Activated CD8-positive, alpha-beta memory T cell treated with anti-CD3 and anti-CD28 coated beads for 48 hours (primary cell): ENCODE measurements at places on chromosomes 1 and 21.

- DNase-seq = no peak
Measured at GRCh38 chr1:244834543-244835275, 749 bp upstream of the COX20 start.

GRCh38 chr1:99745061-99745460, 21.4 kb downstream of the FRRS1 start:
- DNase-seq = no peak

DNA sequence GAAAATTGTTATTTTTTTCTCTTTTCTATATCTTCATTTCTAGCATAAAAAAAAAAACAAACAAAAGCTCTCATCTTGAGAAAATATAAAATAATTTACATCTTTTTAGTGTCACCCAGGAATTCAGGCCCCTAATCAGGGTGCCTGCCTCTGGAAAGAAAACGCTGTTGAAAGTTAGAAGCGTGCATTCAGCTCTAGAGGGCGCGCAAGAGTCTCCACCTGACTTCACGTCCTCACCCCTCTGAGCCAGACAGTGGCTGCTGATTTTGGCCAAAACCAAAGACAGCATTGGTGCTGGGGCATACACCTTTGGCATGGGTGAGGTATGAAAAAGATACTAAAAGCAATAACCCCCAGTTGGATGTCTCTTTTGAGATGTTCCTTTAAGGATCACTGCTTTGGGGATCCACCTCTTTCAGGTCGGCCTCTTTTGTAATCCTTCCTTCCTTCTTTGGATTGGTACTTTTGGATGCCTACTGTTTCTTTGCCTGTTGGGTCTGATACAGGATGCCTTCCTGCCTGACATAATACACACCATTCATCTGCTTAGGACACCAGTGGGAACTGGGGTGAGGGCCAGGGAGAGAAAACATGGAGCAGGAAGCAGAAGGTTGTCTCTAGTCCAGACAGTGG, 77.6 kb upstream of the CHRM3 start:
- no peak for DNase-seq

- no peak for DNase-seq
Measured at GRCh38 chr21:43974791-43975468, 37.2 kb upstream of the TRAPPC10 start.

GRCh38 chr1:162629651-162630050, 2.6 kb upstream of the DDR2 start:
- DNase-seq = no peak

- no peak for DNase-seq
Measured at GRCh38 chr1:118021668-118022067, 92.1 kb downstream of the WDR3 start.

DNA sequence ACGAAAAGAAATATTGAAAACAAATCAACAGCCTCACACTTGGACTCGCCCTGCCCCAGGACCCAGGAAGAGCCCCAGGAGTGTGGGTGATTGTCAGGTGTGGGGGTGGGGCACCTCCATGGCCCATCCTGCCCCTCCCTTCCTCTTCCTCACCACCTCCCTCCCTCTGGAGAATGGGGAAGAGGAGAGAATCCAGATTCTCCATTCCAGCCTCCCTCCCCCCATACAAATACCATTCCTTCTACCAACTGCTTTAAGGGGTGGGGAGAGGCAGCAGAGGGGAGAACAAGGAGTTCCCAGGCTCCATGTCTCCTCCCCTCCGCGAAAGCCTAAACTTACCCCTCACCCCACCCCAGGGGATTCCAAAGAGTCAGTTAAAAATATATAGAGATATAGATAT, 36.7 kb downstream of the MEF2D start:
- DNase-seq = no peak

DNA sequence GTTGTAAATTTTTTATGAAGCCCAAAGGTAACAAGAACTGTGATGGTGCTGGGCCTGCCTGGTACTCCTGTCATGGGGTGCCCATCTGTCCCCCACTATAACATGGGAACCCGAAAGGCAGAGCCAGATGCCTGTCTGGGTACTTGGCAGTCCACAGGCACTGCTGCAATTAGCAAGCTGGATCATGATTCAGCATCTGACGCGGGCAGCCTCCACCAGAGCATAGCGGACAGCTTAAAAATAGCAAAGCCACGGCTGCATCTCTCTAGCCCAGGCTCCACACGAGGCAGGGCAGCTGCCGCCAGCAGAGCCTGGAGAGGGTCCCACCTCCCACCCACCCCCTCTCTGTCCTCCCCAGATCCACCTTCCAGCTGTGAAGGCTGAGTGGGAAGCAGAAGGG, 22.9 kb downstream of the SUSD4 start:
- DNase-seq = no peak

- DNase-seq = no peak
Measured at GRCh38 chr1:173149887-173150286, 57.2 kb downstream of the TNFSF4 start.

- no peak for DNase-seq
Measured at GRCh38 chr1:10078494-10078893, 45.7 kb downstream of the UBE4B start.

- DNase-seq = no peak
Measured at GRCh38 chr1:38455829-38456530, 403.6 kb downstream of the RRAGC start.

DNA sequence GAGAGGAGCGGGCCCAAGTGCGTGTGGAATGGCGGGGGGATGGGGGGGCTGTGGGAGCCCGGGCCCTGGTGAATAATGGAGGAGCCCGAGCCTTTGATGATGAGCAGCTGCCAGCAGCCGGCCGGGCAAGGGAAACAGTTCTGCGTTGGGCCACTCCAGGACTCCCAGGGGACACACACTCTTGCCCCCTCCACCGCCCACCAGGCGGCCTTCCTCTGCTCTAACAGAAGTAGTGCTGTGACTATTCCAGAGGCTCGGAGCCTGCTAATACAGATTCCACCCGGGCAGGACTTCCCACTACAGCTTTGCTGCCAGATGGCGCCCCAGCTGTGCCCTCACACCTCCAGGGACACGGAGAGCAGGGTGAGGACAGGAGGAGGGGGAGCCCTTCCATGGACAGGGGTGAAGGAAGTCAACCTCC, 48.2 kb upstream of the LRP8 start:
- no peak for DNase-seq

- DNase-seq = no peak
Measured at GRCh38 chr1:167373398-167373797, 144.9 kb downstream of the CD247 start.

DNA sequence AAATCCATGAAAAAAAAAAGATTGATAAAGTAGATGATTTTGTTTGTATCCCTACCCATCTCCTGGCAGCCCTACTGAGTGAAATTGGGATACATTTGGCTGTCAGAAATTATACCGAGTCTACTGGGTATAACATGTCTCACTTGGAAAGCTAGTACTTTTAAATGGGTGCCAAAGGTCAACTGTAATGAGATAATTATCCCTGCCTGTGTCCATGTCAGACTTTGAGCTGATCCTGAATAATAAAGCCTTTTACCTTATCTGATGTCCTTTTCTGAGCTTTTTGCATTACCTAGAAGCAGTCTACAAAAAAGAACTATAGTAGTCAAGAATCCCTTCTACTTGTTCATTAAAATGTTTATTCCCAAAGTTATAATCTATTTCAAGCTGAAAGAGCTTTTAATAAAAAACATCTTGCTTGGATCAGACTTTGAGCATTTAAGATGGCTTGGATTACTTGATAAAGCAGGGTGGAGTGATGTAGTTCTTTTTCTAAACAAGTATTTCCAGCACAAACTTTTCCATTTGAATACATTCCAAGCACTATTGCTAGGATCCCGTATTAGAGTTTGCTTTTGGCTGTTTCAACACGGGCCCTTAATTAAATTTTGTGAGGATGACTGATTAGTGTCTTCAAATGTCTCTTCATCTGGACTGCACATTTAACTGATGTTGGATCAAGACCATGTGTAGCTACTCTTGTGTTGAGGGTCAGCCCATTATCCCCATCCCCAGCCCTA, 69.2 kb downstream of the DTL start:
- DNase-seq = no peak

DNA sequence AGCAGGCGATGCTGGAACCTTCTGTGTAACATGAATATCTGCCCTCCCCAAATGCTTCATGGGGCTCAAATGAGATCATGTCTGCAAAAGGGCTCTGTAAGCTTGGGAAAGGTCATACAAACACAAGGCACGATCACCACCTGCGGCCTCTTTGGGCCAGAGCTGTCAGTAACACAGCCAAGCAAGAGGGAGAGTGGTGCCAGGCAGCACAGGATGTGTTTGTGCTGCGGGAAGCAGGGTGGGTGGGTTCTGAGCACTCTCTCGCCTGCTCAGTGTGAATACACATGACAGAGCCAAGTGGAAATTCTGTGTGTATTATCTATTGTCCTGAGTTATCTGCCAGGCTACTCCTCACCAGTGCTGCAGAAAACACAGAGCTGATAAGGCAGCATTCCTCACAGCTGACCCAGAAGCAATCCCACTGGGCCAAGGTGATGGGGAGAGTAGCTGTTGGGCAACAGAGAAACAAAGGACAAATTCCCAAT, 101.2 kb downstream of the LAMC2 start:
- no peak for DNase-seq

DNA sequence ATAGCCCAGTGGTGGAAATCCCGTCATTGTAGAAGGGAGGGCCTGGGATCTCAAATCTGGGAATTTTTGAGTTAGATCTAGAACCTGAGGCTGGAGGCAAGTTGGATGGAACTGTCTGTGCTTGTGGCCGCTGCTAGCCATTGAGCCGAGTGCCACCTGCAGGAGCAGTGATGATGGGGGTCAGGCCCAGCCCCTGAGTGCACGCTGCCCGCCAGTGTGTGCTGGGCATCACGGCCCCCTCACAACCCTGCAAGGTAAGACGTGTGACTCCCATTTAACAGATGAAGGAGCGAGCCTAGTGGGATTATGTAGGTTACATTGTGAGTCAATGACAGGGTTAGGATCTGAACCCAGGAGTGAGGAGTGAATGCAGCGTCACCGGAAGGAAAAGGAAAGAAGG, 407.2 kb downstream of the CAMTA1 start:
- no peak for DNase-seq

GRCh38 chr21:41831866-41832595, 47.1 kb downstream of the PRDM15 start:
- no peak for DNase-seq

- no peak for DNase-seq
Measured at GRCh38 chr1:207051191-207051943, at the start of gene YOD1. TSS of gene YOD1 (minus strand) at chr1:207051208. CDS start at chr1:207051030, 178 bp downstream.

- DNase-seq = no peak
Measured at GRCh38 chr1:30982937-30983336, 74.4 kb upstream of the SDC3 start.

- no peak for DNase-seq
Measured at GRCh38 chr1:78339490-78339889, 151.3 kb upstream of the PTGFR start.

DNA sequence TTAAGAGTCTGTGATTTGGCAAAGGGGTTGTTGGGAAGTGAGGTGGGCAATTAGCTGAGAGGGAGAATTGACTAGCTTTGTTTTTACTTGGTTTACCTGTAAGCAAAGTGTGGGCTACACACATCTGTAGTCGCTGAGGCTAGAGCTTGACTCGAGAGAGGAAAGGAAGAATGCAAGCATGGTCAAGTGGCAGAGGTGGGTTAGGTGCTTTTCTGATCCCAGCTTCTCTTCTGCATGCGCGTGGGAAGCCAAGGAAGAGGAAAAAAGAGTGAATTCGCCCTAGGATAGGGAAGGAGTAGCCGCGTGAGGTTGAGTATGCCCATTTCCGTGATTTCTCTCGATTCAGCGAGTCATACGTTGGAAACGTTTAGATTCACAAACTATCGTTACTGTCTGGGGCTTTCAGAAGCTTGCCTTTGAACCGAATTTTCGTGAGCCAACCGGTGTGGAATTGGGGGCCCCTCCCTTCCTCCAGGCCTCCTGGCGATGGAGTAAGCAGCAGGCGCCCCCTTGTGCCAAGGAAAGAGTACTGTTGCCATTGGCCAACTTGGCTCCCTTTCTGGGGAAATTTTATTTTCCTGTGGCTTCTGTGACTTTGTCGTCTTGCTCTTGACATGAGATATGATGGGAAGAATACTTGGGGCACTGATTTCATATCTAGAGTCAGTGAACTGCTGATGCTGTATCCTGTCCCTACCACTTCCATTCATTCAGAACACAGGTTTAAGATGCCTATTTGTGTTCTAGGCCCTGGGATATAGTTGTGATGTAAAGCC, 1.3 kb downstream of the PIGV start:
- peak; percentile 75 for DNase-seq

DNA sequence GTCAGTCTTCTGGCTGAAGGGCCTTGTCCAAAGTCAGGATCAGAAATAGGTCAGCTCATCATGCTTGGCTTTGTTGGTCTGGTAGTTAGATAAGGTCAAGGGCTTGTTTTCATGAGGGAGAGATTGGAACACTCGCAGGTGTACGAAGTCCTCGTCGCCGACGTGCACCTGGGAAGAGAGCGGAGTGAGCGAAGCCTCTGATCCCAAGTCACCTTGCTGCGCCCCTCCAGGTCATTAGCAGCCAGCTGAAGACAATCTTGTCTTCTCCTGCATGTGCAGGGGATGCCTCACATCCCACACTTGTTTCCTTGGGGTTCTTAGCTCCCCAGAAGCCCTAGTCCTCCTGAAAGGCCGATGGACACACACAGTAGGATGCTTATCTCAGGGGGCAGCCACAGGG, 1.9 kb downstream of the CSTB start:
- DNase-seq = no peak

DNA sequence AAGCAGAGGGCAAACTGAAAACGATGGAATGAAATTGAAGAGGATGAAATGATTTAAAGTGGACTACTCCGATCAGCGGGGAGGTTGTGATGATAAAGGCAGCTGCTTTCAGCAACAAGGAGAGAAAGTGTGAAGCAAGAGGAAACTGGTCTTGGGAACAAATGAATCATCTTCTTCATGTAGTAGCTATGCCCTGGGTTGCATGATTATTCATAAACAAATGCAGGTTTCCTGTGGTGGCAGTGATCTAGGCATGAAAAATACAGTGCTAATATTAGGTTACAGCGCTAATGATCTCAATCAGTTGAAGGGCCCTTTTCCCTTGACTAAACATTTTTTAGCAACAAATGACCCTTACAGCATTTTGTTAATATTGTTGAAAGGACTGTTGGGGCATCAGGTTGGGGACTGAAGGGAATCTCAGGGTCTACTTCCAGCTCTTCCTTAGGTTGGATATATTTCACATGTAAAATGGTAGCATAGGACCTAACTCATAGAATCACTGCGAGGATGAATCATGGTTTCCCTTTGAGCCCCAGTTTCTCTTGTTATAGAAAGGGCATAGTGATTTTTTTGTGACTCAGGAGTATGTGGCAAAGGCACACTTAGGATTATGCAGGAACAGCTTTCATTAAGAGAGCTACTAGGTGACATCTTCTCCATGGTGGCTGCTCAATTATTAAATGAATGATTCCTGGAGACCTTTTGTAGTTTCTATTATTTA, 1.9 kb upstream of the ZFYVE9 start:
- no peak for DNase-seq

DNA sequence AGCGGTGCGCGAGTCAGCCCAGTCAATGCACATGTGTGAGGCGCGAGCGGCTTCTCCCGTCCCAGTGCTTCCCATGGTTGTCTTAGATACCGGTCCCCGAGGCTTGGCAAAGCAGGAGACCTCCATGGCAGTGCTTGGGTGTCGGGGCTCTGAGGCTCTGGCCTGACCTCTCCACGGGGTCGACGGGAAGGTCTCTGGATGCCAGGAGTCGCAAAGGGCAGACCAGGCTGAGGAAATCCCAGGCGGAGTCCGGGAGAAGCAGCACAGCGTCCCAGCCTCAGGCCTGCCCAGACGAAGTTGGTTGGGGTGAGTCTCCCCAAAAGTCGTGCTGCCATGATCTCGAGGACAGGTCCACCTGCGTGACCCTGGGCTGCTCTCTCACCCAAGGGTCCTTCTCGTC, 3881.6 kb downstream of the SRGAP2C start:
- no peak for DNase-seq

- DNase-seq = no peak
Measured at GRCh38 chr1:234214129-234214910, 158.9 kb upstream of the COA6 start.

- DNase-seq = no peak
Measured at GRCh38 chr21:44392916-44393315, 39.5 kb downstream of the TRPM2 start.
